Astrocyte of the cerebellum (primary cell): ENCODE measurements at places on chromosomes 16 and 17.

GRCh38 chr17:39402890-39403605, 1.6 kb upstream of the FBXL20 start:
- DNase-seq, result no peak

- DNase-seq, result no peak
These were observed 8.5 kb downstream of the SCGB1C2 start for GRCh38 chr17:145671-146541.

- DNase-seq, result no peak
These were observed 32.1 kb upstream of the RPH3AL start for GRCh38 chr17:384622-385177.

DNA sequence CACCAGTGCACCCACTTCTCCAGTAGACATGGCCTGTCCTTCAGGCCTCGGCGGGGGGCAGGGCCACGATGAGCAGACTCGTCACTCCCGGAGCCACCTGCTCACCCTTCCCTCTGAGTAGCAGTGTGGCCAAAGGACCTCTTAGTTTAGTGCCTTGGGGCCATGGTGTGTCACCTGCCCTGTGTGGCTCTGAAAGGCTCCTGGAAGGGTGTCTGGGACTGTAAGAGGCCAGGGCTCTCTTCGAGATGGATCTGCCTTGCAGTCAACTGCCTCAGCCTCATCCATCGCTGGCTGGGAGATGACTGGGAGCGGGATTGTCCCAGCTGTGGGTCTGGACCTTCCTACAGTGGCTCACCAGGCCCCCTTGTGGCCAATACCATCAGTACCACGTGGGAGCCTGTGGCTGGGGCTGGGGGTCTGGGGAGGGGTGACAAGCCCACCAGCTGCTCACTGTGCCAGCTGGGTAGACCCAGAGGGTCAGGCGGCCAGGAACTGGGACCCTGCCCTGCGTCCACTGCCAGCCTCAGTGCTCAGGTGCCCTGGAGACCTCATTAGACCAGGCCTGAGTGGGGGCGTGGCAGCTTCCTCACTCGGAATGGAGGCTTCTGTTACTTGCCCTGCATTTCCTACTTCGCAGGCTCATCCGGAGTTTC, 133.4 kb downstream of the OR1D5 start:
- DNase-seq, result no peak

GRCh38 chr17:269616-270514, 82.7 kb downstream of the RPH3AL start:
- DNase-seq, result no peak

GRCh38 chr17:67765623-67766022, 47.9 kb downstream of the NOL11 start:
- no peak for DNase-seq

DNA sequence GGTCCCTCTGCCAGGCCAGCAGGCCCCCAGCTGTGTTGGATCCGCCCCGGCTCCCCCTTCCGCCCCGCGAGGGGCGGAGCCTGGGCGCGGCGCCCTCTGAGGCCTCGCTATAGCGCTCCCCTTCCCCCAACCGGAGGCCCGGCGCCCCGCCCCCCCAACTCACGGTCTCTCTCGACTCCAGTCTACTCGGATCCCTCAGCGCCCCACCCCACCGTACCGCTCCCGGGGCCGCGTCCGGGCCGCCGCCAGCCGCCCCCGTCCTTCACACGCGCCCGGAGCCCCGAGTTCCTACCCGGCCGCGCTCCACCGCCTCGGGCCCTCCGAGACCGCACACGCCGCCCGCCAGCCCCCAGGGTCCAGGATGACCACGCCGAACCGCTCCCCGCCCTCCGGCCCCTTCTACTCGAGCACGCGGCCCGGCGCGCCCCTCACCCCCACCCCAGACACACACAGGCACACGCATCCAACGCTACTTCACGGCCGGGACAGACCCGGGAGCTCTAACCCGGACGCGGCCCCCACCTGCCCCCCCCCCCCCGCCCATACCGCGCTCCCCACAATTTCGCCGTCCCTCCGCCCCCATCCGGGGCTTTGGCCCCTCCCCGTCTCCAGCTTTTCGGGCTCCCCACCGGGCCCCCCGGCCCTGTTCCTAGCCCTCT, 1.4 kb downstream of the PHF23 start:
- no peak for DNase-seq

DNA sequence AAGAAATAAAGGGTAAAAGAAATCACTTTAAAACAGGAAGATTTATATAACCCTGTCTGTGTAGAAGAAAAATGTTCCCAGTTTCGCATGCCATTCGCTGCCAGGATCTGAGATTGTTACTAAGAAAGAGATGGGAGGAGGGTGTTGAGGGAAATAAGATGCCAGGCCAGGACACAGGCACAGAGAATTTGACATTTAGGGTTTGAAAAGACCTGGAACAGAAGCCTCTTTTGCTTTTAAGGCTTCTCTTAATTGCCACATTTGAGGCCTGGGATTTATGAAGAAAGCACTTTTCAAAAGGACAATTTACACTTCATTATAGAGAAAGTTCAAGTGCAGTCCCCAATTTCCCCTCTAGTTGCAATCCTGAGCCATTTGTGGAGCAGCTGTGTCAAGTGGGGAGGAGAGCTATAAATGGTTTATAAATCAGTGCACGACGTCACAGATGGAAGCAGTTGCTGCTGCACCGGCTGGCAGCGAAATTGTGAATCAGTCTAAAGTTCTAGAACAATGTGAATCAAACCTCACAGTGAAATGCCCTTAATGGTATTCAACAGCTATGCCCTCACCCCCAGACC, 26.5 kb upstream of the C16orf87 start:
- DNase-seq, result peak; percentile 34

GRCh38 chr16:30127993-30128392, 5.0 kb upstream of the MAPK3 start:
- DNase-seq, result no peak

DNA sequence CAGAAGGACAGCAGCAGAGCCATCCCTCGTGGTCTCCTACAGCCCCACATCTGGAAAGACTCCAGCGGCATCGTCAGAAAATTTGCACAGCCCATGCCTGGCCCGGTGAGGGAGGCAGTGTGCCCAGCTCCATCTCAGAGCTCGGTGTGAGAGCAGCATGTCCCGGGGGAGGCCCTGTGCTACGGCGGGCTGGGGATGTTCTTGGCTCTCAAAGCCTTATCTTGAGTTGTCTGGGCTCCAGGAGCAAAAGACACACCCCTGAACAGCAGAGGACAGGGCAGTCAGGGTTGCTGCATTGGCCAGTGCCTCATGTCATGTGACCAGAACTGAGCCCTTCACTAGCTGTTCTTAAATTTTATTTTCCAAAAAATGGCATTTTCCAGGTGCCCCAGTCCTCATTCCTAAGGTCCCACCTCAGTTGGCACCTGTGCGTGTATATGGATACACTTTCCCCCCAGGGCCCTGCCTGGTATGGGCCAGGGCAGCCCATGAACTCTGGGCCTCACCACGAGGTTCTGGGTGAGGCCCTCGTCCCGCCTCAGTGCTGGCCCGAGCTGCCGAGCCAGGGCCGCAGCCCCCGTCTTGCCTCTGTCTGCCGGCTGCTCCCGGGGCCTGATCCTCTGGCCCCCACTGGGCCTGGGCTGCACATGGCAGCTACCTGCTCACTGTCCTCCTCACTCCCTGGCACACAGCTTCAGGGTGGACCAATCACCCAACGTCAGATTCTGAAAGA, 3.0 kb downstream of the NUDT16L1 start:
- no peak for DNase-seq

DNA sequence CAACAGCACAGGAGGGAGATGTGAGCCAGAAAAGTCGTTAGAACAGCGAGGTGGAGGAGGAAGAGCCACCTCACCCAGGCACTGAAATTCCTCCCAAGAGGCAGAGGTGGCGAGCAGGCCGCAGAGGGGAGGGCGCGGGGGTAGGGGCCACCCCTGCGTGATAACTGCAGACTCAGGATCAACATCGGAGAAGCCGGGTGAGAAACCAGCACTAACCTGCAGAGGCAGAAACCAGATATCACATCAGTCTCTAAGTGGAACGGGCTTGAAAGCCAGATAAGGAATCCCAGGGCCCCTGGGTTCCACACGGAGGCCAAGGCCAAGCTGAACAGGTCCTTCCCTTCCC, 39.4 kb upstream of the ZC3H18 start:
- DNase-seq, result no peak

DNA sequence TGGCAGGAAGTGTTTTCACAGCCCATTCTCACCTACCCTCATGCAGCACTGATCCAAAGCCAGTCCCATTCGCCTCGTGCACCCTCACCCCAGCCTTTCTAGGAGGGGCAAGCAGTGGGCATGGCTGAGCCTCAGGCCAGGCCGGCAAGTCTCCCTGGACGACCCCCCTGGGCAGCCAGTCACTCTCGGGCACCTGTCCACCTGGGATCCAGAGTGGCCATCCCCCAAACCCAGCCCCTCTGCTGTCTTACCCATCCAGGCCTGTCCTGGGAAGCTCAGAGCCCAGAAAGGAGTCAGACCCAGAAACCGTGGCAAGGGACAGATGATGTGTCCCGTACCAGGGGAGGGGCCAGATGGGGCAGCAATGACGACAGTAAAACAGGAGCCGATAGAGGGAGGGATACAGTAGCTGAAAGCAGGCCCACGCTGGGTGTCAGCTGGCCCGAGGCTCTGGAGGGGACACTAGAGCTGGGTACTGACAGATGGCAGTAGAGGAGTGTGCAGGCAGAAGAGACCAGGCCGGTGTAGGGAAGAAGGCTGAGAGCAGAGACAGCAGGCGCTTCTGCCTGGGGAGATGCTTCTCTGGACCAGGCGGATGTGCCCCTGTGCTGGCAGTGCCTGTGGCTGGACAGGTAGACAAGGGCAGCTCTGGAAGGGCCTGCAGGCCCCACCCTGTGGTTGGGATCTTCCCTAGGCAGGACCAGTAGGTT, 5.8 kb downstream of the CMTM3 start:
- DNase-seq, result no peak

DNA sequence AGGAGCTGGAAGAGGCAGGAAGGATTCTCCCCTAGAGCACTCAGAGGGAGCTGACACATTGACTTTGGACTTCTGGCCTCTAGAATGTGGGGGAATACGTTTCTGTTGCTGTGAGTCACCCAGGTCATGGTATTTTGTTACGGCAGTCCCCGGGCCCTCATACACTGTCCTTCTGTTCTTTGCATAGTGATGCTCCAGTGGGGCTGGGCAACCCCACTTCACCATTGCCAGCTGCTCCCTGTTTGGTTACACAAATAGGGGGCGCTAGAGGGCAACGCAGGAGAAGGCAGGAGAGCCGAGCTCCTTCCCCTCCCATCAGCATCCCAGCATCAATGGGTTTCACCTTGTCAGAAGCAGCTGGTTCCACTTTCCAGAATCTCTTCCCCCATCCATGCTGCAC, 257.7 kb upstream of the FOXF1 start:
- DNase-seq, result no peak

GRCh38 chr16:75745242-75745641, 19.0 kb upstream of the CPHXL start:
- DNase-seq, result no peak

DNA sequence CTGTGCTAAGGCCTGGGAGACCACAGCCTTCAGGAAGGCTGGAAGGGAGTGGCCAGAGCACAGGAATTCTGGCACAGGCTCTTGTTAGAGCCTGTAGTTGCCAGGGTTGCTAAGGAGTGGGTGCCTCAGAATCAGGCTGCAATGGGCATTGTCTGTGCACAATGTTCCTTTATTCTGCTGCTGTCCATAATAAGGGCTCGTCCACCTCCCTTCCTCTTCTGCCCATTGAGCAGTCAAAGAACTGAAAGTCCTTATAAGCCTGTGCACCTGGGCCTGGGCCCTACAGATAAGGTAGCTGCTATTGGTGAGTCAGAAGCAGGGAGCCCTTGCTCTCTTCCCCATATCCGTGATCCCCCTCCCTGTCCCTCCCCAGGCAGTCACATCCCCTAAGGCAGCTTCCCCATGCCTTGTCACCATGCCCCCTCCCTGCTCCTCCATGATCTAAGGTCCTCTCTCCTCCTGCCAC, 5.4 kb upstream of the CNGB1 start:
- no peak for DNase-seq

- no peak for DNase-seq
These were observed 30.7 kb upstream of the ZNF750 start for GRCh38 chr17:82870541-82870940.

GRCh38 chr17:6948562-6948961, 47.3 kb upstream of the ALOX12 start:
- DNase-seq, result no peak

GRCh38 chr16:15502041-15502725, 67.8 kb downstream of the BMERB1 start:
- peak; percentile 92 for DNase-seq

- DNase-seq, result no peak
These were observed 21.0 kb downstream of the SLC7A6OS start for GRCh38 chr16:68289621-68290329.

DNA sequence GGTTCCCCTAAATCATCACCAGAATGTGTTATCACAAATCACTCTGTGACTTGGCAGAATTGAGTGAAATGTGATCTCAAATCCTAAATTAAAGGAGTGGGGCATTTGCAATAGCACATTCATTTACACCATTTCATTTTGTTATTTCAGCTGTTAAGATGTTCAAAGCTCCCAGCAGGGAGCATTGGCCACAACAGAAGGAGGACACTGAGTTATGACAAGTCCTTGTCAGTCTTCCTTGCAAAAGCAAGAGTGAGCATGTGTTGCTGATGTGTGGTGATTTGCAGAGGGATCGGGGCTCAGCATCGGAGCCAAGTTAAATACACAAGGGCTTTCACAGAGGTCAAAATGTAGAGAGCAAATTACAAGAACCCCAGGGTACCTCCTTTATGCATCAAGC, 372.2 kb upstream of the CDH5 start:
- DNase-seq, result no peak

DNA sequence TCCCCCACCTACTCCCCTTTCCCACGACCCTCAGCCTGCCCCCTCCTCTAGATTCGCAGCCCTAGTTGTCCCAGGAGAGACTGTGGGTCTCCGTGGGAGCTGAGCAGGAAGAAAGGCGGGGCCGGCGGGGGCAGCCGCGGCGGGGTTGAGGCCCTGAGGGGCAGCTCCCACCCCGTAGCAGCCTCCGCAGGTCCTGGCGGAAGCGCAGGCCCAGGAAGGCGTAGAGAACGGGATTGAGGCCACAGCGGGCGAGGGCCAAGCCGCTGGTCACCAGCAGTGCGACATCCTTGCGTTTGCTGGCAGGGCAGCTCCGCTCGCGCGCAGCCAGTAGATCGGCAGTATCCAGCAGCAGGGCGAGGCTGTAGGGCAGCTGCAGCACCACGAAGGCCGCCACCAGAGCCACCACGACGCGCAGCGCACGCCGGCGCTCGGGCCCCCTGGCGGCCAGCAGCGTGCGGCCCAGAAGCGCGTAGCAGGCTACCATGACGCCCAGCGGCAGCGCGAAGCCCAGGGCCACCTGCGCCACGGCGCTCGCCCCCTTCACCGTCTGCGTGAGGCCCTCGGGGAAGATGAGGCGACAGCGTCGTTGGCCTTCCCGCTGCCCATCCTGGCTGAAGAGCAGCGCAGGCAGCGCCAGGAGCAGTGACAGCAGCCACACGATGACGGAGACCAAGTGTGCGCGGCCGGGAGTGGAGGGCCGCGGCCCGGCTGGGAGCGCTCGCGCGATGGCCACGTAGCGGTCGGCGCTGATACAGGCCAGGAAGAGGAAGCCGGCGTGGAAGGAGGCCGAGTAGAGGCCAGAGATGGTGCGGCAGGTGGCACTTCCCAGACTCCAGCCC, 1.9 kb downstream of the CCR10 start:
- no peak for DNase-seq

GRCh38 chr16:74622005-74622404, 15.1 kb upstream of the GLG1 start:
- no peak for DNase-seq
